ENCODE measurements at places on chromosomes 3 and 15.

- no peak for DNase-seq
Measured at GRCh38 chr3:1969281-1969680, 129.4 kb upstream of the CNTN4 start.

- no peak for DNase-seq
Measured at GRCh38 chr3:52484680-52485461, 10.3 kb upstream of the STAB1 start.

- DNase-seq: peak; percentile 72
Measured at GRCh38 chr15:84725001-84725491, 9.1 kb upstream of the SEC11A start.

- no peak for DNase-seq
Measured at GRCh38 chr3:172029425-172030098, 9.8 kb upstream of the FNDC3B start.

DNA sequence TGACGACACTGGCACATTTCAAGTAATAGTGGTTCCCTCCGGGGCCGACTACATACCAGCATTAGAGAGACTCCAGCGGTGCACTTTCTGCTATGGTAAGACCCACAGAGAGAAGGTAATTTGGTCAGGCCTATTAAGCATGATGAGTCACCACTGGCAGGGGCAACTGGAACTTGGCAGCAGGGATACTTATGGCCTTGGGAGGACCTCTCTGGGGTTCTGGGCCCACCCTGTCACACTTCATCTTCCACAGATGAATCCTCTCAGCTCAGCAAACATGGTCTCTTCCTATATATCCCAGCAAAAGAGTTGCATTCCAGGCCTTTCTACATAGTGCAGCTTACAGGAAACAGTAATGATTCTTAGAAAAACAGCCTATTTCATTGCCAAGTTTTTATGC is 88.0 kb downstream of the PIK3R4 start:
- DNase-seq: no peak

DNA sequence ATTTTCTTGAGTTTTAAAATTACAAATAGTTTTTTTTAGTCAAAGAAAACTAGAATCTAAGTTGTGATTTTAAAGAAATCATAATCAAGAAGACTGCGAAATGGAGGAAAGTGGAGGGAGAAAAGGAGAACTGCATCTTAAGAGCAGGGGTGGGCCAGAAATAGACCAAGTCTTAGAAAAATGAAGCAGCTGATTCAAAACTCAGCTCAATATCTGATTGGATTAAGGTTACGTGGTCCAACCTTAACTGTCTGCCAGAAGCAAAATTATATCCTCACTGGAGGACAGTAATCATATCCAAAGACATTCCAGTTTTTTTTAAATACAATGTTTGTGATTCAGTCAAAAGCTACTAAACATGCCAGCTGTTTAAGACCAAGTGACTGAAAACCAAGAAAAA is 41.4 kb downstream of the CHSY1 start:
- DNase-seq: no peak

GRCh38 chr3:24145981-24146822 is 201.1 kb downstream of the NR1D2 start:
- DNase-seq: no peak

DNA sequence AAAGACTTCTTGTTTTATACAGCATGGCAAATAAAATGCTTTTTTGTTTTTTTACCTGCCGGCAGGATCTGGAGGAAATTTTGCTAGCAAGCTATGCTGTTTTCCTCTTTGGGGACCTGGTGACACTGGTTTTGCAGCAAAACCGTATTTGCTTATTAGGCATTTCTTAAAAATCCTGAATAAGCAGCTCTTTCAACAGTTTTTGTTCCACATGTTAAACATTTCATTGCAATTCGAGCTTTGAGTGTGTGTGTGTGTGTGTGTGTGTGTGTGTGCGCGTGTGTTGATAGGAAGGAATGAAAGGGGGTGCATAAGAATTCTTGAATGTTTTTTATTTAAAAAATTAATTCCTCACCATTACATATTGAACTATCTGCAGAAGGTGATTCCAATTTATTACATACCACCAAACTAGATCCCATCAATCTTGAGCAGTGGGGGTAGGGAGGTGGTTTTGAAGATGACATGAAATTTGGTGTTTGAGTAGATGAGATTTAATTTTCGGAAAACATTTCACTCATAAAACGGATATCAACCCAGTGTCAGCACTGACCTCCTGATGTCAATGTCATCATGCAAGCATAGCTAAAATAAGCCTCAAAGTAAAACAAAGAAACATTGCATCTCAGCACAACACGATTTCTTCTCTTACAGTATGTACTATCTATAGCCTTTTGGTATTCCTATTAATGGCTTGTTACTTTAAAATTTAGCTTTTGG is 17.3 kb downstream of the ZBTB38 start:
- no peak for DNase-seq

DNA sequence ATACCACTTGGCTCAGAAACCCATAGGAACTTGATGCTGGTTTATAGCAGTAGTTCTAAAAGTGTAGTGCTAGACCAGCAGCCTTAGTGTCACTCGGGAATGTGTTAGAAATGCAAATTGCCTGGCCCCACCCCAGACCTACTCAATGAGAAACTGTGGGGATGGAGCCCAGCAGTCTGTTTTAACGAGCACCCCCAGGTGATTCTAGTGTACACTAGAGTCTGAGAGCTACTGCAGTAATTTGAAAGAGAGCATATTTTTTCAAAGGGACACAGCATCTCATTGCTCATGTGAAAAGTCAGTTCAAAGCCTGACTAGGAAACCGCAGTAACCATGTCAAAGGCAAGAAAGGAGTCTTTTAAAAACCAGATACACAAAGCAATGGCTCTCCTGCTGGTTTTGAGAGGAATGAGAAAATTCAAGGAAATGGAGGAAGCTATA is 313.4 kb downstream of the SQOR start:
- DNase-seq: no peak

DNA sequence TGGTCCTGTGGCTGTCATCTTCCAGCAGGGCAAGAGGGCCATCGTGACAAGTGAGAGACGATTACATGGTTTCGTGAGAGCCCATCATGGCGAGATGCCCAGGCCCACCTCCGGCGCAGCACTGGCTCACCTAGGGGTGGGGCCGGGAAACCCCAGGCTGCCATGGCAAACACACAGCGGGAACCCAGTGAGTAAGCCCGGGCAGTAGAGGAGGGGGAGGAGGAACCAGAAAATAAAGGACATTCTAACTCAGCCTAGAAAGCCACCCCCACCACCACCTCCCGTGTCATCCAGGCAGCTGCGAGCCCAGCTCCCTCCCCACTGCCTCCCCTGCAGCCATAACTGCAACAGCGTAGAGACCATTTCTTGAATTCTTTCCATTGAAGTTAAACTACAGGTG is 52.3 kb downstream of the PCSK6 start:
- no peak for DNase-seq

DNA sequence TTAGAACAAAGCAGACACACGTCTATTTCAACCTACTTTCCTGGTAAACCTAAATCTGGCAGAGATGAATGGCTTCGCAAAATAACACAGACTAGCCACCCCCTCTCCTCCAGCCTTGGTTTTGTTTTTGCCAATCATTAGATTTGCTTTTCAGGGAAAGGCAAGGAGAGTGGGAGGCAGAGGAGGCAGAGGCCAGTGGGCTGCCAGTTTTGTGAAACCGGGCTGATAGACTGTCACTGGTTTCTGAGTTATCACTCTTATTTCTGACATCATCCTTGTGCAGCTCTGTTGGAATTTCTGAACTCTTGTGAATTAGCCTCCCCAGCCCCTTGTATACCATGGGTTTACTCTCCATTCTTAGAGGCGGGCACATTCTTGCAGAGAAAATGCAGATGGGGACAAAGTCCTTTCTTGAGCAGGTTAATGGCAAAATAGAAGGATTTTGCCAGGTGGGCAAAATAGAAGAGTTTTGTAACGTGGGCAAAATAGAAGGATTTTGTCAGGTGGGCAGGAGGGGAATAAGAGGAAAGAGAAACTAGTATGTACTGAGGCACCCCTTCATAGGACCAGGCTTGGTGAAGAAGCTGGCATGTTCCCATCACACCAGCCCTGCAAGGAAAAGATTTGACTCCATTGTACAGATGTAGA is 3.2 kb upstream of the FEM1B start:
- DNase-seq: no peak

GRCh38 chr3:66816090-66816761 is 181.9 kb upstream of the KBTBD8 start:
- DNase-seq: peak; percentile 56

DNA sequence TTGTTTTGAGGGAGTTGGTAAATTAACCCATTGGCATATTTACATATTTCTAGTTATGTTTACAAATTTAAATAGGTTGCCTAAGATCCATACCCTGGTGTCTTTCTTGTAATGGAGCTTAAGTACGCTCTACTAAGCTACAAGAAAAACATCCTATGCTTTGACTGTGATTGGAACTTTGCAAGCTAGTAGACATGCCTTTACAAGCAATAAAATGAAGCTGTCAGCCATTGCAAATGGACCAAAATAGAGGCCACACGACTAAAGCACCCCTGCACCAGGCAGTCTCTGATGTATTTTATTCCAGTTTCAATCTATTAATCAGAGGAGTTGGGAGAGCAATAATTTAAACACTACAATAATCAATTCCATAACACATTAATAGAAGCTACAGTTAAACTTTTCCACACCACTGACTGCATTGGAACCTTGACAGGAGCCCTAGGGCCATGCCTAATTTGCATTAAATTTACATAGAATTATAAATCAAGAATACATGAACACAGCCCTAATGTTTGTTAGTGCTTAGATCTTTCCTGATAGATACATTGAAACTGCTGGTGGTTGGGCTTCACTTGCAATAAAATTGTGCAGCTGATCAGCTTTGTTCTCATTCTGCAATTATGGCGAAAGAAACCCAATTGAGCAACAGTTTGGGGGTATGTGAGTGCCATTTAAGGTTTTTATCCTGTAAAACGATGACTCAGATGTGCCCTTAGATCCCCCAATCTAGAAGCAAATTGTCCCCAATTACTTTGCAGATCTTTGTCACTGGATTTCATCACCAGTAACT is 360.1 kb downstream of the LSAMP start:
- no peak for DNase-seq

GRCh38 chr3:88137836-88138235 is 11.9 kb upstream of the C3orf38 start:
- DNase-seq: no peak

- no peak for DNase-seq
Measured at GRCh38 chr3:177665122-177665808, 468.0 kb upstream of the TBL1XR1 start.

GRCh38 chr3:174505266-174505665 is 353.9 kb upstream of the NAALADL2 start:
- DNase-seq: no peak

GRCh38 chr3:123290107-123290930 is 88.6 kb downstream of the SEC22A start:
- no peak for DNase-seq

DNA sequence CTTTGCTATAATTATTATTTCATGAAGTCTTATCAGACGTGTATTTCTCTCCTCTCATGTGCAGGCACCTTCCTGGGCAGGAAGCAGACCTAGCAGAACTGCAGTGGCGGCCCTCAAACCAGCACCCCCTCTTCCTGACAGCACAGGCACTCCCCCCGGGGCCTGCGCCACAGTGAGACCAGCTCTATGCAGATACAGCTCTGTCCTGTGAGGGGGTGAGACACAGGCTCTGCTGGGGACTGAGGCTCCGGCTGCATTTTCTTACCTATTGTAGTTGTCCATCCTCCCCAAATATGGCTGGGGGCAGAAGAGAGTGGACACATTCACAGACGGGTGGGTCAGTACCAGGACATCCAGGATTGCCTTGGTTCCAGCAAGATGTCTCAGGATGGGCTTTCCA is 5.0 kb downstream of the CISH start:
- DNase-seq: peak; percentile 31

DNA sequence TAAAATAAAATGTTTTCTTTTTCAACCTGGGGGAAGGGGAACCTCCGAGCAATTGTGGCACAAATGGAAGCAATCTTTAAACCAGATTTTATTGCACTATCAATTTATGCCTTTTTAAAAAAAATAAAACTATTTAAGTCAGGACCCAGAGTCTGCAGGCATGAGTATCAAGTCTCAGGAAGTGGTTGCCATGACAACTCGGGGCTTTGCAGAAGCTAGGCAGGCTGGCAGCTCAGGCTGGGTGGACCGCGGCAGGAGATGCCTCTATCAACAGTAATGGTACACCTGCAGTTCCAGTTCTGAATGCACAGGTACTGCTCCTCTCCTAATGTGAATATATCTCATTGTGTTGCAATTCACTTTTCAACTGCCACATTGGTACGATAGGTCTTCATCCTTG is 447.7 kb downstream of the GABRG3 start:
- DNase-seq: no peak

GRCh38 chr3:129166579-129167332 is 5.9 kb upstream of the ISY1 start:
- DNase-seq: no peak

DNA sequence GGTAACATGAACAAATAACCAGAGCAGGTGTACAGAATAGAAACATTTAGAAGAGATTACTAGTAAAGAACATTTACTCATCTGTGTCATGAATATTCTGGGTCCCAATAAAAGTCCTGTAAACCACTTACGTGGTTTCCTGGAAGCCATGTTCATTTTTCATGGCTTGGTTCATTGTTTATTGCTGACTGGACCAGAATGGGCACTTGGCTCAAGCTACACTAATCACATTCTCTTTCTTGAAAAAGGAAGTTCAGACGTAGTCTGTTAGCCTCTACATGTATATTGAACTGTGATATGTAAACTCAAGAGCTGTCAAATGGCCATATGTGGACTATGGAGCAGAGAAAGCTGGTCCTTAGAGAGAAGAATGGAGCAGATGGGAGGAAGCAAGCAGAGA is 138.3 kb upstream of the FAM3D start:
- no peak for DNase-seq

GRCh38 chr3:128605091-128606046 is 45.2 kb downstream of the RPN1 start:
- no peak for DNase-seq

- no peak for DNase-seq
Measured at GRCh38 chr3:12959838-12960378, 113.3 kb downstream of the IQSEC1 start.

GRCh38 chr15:26698555-26698954 is 74.3 kb downstream of the GABRB3 start:
- no peak for DNase-seq

GRCh38 chr15:83115831-83116565 is 8.6 kb downstream of the TM6SF1 start:
- no peak for DNase-seq

- DNase-seq: no peak
Measured at GRCh38 chr3:174958671-174959328, 99.7 kb downstream of the NAALADL2 start.

DNA sequence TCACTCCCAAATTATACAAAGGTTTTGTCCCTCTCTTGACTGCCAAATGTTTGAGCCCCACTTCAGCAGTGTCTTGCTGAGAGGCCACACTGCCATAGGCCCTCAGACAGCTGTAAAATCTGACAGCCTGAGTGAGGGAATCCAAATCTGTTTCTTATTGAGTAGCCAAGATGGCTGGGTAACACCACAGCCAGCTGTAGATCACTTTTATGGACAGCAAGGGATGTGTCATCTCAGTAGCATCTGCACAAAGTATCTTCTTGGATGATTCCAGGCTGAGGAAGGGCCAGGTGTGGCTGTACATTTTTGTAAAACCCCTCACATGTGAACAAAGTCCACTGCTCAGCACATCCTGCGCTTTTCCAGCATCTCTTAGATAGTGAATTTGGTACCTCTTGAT is 237.0 kb upstream of the LRTM1 start:
- no peak for DNase-seq

Measured in CD4-positive, alpha-beta T cell treated with Interleukin-1 beta for 1 hour (primary cell).